ENCODE measurements at places on chromosomes 2 and 18.

GRCh38 chr18:31206787-31207381 is 44.2 kb upstream of the DSC1 start:
- no peak for DNase-seq

DNA sequence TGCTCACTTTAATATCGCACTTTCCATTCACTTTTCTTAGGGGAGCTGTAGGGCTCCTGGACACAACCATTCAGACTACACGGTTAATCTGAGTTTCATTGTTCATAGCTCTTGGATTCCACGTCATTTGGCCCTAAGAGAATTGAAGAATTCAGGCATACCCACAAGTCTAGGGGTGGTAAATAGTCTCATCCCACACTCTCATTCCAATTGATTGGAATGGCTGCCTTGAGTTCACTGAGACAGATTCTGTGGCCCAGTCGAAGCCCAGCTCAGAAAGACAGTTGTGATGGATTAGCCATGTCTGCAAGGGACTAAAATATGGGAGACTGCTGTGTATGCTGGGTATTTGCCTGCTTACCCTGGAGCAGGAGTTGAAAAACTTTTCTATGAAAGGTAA is 124.6 kb downstream of the TFCP2L1 start:
- no peak for DNase-seq

DNA sequence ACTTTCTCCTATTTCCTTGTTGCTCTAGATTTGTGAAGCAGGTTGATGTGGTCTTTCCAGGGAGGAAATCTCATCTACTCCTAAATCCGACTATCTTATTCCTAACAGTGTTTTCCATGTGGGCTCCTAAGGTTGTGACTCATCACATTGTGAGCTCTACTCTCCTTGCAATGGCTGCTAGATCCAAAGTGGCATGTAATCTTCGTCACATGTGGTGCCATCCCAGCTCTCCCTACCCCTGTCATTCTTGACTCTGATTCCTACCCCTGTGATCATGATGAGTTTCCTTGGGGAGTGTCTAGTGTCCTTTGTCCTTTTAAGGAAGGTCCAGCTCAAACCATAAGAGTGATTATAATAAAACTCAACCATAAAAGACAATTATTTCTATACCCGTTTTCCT is 47.3 kb upstream of the GULP1 start:
- no peak for DNase-seq

DNA sequence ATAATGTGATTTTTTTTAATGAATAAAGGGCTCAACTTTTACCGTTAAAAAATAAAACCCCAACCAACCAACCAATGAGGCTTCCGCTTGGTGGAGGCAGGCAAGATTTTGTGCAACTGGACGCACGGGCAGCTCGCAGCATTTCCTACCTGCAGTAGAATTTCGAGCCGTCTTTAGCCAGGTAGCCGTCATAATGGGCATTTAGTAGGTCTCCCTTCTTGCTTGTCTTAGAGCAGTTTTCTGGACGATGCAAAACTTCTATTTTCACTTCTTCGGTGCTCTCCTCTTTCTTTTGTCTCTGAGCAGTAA is 316 bp downstream of the FKBP7 start:
- DNase-seq, result no peak

- DNase-seq, result no peak
Observed at GRCh38 chr18:505483-506122, 5.1 kb upstream of the COLEC12 start.
